ENCODE measurements at places on chromosomes 2 and 18. TPM values are rescaled to one million over a fixed set of nuclear protein-coding genes. Genes with fewer than 3 reads are reported as not detected.
A peak's percentile ranks its signal among the peaks of the same experiment; 100 is the strongest.

GKN1 gene
- total RNA-seq = not detected

LIMS4 gene
- total RNA-seq = 1.0 TPM

TLK1 gene
- total RNA-seq = 23.6 TPM

DNA sequence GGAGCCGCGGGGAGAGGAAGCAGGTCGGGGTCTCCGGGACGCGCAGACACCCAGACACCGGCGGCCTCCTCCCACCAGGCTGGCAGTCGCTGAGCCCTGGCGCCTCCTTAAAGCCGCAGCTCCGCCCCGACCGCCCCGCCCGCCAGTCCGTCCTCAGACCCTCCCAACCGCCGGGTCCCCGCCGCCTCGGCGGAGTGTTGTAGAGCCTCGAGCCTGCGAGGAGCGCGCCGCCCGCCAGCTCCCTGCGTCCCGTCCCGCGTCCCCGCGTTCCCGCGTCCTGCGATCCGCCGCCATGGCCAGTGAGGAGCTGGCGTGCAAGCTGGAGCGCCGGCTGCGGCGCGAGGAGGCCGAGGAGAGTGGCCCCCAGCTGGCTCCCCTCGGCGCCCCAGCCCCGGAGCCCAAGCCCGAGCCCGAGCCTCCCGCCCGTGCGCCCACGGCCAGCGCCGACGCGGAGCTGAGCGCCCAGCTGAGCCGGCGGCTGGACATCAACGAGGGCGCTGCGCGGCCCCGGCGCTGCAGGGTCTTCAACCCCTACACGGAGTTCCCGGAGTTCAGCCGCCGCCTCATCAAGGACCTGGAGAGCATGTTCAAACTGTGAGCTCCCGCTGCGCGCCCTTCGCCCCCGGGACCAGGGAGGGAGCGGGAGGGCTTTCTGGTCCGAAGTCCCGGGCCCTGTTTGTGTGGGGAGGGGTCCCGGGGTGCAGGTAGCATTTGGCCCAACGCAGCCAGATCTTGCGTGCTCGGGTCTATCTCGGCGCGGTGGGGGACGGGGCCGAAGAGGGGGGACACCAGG is at the start of gene EFHD1:
Gene EFHD1, plus strand, starts transcription at position 192 of the 793 bp plus-strand sequence. Its CDS starts 101 bp downstream, at position 293.
- H3K36me3 ChIP-seq = no peaks in the 10 kb centered on the region
- H3K27ac ChIP-seq = no peak within 1 kb of the TSS
- peak within 1 kb of the TSS; percentile 64 for H3K4me3 ChIP-seq
- DNase-seq = peak; percentile 50
- H3K4me1 ChIP-seq = no peaks in the 10 kb centered on the region

GRCh38 chr18:75212751-75213090 is 2.1 kb downstream of the TSHZ1 start:
- H3K4me1 ChIP-seq = peaks cover 27% of the 10 kb centered on the region
- H3K4me3 ChIP-seq = peak overlapping the region; percentile 75
- peak; percentile 26 for DNase-seq
- no peaks in the 10 kb centered on the region for H3K36me3 ChIP-seq

GRCh38 chr2:23400703-23401102 is 15.7 kb downstream of the KLHL29 start:
- peaks cover 9% of the 10 kb centered on the region for H3K4me1 ChIP-seq
- no peak for DNase-seq
- no peak overlapping the region for H3K4me3 ChIP-seq
- H3K27ac ChIP-seq = no peak overlapping the region

GRCh38 chr2:240573516-240574385 is 5.5 kb downstream of the RNPEPL1 start:
- no peak overlapping the region for H3K4me3 ChIP-seq
- DNase-seq = no peak
- H3K27me3 ChIP-seq = no peaks in the 10 kb centered on the region
- H3K27ac ChIP-seq = no peak overlapping the region
- H3K4me1 ChIP-seq = peaks cover 4% of the 10 kb centered on the region

DNA sequence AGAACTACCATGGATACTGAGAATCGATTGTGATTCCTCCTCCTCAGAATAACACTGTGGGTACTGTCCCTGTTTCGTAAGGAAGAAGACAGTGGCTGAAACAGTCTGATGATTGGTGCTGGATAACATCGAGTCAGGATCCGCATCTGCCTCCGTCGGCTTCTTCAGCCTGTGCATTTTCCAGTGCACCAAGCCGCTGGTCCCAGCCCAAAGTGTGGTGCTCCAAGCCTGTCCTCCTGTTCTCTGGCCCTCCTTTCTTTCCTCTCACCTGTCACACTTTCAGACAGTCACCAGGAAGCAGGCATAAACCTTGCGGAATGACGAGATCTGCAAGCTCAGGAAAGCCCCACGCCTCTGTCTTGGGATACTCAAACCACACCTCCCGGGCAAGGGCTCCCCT is 30.6 kb downstream of the PTGR3 start:
- no peak for DNase-seq
- H3K36me3 ChIP-seq = no peaks in the 10 kb centered on the region
- no peak overlapping the region for H3K27ac ChIP-seq
- no peaks in the 10 kb centered on the region for H3K4me1 ChIP-seq
- H3K27me3 ChIP-seq = no peaks in the 10 kb centered on the region

DNA sequence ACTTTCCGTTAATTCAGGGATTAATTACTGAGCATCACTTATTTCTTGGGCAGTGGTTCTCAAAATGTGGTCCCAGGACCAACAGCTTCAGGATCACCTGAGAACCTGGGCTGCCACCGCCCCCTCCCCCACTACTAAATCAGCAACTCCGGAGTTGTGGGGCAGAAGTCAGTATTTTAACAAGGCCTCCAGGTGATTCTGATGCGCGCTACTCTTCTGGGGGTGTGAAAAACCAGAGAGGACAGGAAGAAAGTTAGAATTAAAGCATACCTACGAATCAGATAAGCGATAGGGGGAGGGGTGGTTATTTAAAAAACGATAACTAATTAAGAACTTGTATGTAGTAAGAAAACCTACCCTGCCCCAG is 319 bp downstream of the ZSCAN30 start:
- peaks cover 11% of the 10 kb centered on the region for H3K4me1 ChIP-seq
- peak overlapping the region; percentile 97 for H3K4me3 ChIP-seq
- H3K36me3 ChIP-seq = peaks cover 1% of the 10 kb centered on the region
- peak overlapping the region; percentile 70 for H3K27ac ChIP-seq
- no peaks in the 10 kb centered on the region for H3K27me3 ChIP-seq
- no peak for DNase-seq

DNA sequence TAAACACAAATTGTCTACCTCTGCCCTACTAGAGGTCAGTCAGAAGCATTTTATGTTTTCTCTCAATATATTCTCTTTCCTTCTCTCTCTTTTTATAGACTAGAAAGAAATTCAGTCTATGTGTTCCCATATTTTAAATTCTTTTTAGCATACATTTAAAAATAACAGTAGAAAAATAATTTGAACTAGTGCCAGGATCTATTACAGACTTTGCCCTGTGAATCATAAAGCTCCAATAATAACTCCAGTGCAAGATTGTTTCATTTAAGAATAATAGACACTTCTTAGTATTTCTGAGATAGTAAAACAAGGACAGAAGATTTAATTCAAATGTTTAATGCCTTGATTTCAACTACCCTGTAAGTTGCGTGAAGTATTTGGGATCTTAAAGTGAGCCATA is 60.1 kb downstream of the ITGB6 start:
- no peak overlapping the region for H3K27ac ChIP-seq
- H3K4me3 ChIP-seq = no peak overlapping the region
- H3K4me1 ChIP-seq = peaks cover 12% of the 10 kb centered on the region
- peak; percentile 50 for DNase-seq
